ENCODE measurements at places on chromosomes 1 and 21. TPM values are rescaled to one million over a fixed set of nuclear protein-coding genes. Genes with fewer than 3 reads are reported as not detected.

GRCh38 chr1:198937231-198938031 lies 298.6 kb downstream of the PTPRC start:
- H3K27ac ChIP-seq = peak overlapping the region; percentile 94
- peak; percentile 98 for DNase-seq
- peaks cover 7% of the 10 kb centered on the region for H3K36me3 ChIP-seq
- H3K4me3 ChIP-seq = peak overlapping the region; percentile 68
- no peaks in the 10 kb centered on the region for H3K27me3 ChIP-seq

GRCh38 chr1:7582460-7582972 lies 188.6 kb upstream of the VAMP3 start:
- no peaks in the 10 kb centered on the region for H3K4me1 ChIP-seq
- H3K27me3 ChIP-seq = no peaks in the 10 kb centered on the region
- H3K36me3 ChIP-seq = no peaks in the 10 kb centered on the region
- no peak overlapping the region for H3K4me3 ChIP-seq
- no peak overlapping the region for H3K27ac ChIP-seq

DNA sequence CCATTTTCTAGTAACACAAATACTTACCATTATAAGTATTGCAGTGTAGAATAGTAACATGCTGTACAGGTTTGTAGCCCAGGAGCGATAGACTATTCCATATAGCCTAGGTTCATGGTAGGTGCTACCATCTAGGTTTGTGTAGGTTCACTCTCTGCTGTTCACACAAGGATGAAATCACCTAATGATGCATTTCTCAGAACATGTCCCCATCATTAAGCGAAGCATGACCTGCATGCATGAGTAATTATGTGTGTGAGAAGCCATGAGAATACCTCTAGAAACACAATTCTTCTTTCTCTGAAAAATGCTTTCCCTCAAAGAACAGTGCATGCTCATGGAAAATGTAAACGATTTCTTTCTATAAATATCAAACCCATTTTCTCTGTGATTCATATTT lies 69.3 kb downstream of the NR5A2 start:
- DNase-seq = no peak
- no peaks in the 10 kb centered on the region for H3K27me3 ChIP-seq

- no peaks in the 10 kb centered on the region for H3K4me1 ChIP-seq
- no peak within 1 kb of the TSS for H3K27ac ChIP-seq
- H3K4me3 ChIP-seq = no peak within 1 kb of the TSS
- DNase-seq = no peak
- H3K27me3 ChIP-seq = no peaks in the 10 kb centered on the region
Measured at GRCh38 chr1:247415423-247416361, at the start of gene NLRP3. NLRP3 (plus strand) TSS chr1:247416173; CDS start chr1:247418801, 2,628 bp downstream.

DNA sequence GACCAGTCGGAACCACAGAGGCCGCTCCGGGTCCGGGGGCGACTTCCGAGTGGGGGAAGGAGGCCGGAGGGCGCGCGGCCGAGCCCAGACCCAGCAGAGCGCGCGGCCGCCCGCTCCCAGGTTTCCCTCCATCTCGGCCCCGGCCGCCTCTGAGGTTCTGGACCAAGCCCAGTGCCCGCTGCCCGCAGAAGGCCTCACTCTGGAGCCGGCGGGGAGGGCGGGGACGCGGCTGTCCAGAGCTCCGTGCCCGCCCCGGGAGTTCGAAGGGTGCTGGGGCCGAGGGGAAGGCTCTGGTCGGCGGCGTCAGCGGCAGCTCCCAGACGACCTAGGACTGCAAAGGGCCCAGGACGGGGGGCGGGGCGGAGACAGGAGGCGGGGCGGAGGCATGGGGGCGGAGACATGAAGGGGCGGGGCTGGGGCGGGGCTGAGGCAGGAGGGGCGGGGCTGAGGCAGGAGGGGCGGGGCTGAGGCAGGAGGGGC lies 48.0 kb upstream of the SLC19A1 start:
- H3K27ac ChIP-seq = no peak overlapping the region
- DNase-seq = no peak
- no peaks in the 10 kb centered on the region for H3K27me3 ChIP-seq
- H3K4me1 ChIP-seq = no peaks in the 10 kb centered on the region

- no peaks in the 10 kb centered on the region for H3K36me3 ChIP-seq
- no peak overlapping the region for H3K4me3 ChIP-seq
- H3K27me3 ChIP-seq = no peaks in the 10 kb centered on the region
- H3K4me1 ChIP-seq = peaks cover 22% of the 10 kb centered on the region
Measured at GRCh38 chr21:45094412-45094811, 20.0 kb downstream of the ADARB1 start.

DNA sequence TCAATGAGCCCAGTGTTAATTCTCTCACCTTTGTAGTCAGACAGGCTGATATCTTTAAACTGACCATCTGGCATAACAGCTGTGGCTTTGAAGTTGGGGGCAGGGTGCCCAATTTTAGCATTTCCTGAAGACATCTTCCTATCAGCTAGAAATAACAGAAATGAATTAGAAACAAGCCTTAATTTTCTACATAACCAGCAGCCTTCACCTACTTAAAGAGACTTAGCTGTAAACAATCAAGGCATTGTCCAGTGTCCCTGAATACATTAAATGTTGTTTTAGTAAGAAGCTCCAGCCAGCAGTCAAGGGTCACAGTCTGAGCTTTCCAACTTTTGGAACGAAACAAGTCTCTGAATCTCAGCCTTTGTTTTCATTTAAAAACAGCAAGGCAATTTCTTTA lies 2.8 kb downstream of the PRDX1 start:
- no peaks in the 10 kb centered on the region for H3K27me3 ChIP-seq
- peak overlapping the region; percentile 91 for H3K4me3 ChIP-seq
- H3K27ac ChIP-seq = no peak overlapping the region
- peaks cover 47% of the 10 kb centered on the region for H3K36me3 ChIP-seq

DNA sequence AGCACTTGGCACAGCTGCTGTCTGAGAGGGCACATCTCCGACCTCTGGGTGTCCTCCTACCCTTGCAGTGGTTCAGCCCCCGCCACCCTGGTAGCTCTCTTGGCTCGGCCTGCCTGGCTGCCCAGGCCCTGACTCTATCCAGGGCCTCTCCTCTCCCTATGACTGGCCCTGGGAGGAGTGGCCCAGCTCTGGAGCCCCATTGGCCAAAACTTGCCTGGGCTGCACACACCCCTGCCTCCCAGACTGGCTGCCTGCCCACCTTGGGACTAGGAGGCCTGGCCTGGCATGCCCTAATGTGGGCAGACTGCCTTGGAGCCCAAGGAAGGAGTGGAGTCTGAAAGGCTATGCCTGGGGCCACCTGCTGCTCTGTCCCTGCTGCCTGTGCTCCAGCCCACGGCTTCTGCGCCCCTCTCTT lies 33.6 kb downstream of the ACOT11 start:
- DNase-seq = peak; percentile 75
- peak overlapping the region; percentile 82 for H3K27ac ChIP-seq
- no peaks in the 10 kb centered on the region for H3K27me3 ChIP-seq
- H3K4me3 ChIP-seq = no peak overlapping the region
- peaks cover 17% of the 10 kb centered on the region for H3K4me1 ChIP-seq

DNA sequence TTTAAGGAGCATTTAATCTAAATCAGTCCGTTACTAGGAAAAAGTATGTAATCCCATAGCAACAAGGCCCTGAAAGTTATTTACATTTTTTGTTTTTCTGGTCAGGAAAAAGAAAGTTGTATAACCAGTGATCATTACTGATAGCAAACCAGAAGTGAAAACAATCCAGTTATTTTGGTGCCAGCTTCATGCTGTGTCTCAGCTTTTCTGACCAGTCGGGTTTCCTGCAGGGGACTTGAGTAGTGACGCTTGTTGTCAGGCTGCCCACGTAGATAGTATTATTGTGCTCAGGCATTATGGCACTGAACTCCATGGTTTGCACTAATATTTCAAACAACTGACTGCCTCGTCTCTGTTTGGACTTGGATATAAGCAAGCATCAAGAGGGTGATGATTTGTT lies 55.2 kb downstream of the SASS6 start:
- DNase-seq = peak; percentile 64
- H3K27ac ChIP-seq = peak overlapping the region; percentile 37
- H3K4me1 ChIP-seq = peaks cover 31% of the 10 kb centered on the region
- H3K36me3 ChIP-seq = peaks cover 57% of the 10 kb centered on the region

DNA sequence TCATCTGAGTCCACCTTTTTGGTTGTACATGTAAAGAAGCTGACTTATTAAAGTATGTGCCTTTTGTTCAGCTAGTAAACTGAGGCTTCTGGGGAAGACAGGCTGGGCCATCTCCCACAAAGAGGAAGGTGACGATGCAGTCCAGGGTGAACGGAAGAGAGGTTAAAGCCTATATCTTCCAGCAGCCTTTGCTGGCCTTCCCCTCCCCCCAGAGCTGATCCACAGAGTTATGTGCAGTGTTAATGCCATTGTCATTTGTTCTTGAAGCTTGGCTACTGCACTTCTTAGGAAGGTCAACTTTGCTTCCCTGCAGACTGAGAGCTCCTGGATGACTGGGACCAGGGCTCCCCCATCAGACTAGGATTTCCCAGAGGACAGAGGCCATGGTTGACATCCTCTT lies 2.2 kb downstream of the SLC30A2 start:
- H3K4me3 ChIP-seq = no peak overlapping the region
- no peak for DNase-seq
- peaks cover 67% of the 10 kb centered on the region for H3K27me3 ChIP-seq
- no peak overlapping the region for H3K27ac ChIP-seq

- H3K27me3 ChIP-seq = no peaks in the 10 kb centered on the region
- no peak overlapping the region for H3K27ac ChIP-seq
- H3K4me3 ChIP-seq = peak overlapping the region; percentile 36
- no peaks in the 10 kb centered on the region for H3K36me3 ChIP-seq
- no peaks in the 10 kb centered on the region for H3K4me1 ChIP-seq
- DNase-seq = peak; percentile 30
Measured at GRCh38 chr1:156845055-156845952, 13.6 kb downstream of the INSRR start.

DNA sequence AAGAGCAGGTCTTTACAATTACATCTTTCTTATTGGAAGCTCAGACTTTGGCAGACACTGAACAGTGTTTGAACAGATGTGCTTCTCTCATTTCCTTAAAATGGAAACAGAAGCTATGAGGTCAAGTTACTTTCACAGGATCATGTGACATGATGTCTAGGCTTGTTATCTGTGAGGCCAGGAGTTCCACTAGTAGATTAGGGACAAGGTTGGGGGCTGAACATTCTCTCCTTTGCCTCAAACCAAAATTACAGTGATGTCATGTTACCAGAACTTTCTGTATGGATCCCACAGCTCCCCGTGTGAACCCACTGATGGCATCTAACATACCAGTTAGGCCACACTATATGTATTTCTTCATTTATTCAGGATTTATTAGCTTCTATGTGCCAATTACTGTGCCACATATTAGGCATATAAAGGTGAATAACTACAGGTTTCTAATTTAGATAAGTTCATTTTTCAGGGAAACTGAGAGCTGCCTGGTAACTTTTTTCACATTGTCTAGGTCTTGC lies 6.0 kb downstream of the DYNLT5 start:
- no peak overlapping the region for H3K27ac ChIP-seq
- H3K4me3 ChIP-seq = no peak overlapping the region
- H3K36me3 ChIP-seq = no peaks in the 10 kb centered on the region
- no peaks in the 10 kb centered on the region for H3K27me3 ChIP-seq
- peak; percentile 17 for DNase-seq

DNA sequence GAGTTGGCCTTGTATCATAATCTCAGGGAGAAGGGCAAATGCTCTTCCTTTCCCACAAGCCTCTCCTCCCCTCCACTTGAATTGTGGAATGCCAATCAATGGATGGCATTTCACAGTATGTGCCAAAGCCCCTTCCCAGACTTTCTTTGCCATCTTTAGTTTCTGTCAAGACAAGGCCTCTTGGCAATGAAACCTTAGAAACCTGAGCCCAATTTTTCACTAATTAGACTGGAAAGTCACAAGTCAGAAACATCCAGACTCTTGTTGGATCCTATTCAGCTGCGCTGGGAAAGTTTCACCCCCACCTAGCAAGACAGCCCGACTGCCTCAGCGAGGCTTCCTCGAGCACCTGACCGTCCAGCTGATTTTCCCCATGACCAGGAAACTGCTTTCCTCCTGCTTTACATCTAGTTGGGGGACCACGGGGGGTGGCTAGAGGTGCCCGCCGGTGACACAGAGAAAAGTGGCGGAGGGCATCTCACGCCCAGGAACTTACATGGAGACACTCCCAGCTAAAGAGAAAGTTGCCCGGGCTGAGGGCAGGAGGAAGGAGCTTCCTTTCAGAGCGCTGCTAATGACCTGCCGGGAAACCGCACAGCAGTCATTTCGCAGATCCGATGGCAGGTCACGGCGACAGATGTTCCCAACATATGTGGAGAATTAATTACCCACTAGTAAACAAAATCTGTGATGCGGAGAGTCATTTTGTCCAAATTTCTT lies 302.6 kb upstream of the RRP15 start:
- H3K4me3 ChIP-seq = no peak overlapping the region
- H3K4me1 ChIP-seq = no peaks in the 10 kb centered on the region
- H3K27me3 ChIP-seq = no peaks in the 10 kb centered on the region
- no peak for DNase-seq
- H3K27ac ChIP-seq = no peak overlapping the region
- H3K36me3 ChIP-seq = no peaks in the 10 kb centered on the region

- DNase-seq = no peak
- H3K27ac ChIP-seq = no peak overlapping the region
- H3K36me3 ChIP-seq = no peaks in the 10 kb centered on the region
- H3K4me3 ChIP-seq = no peak overlapping the region
Measured at GRCh38 chr21:40563900-40564299, 283.1 kb downstream of the DSCAM start.

- H3K36me3 ChIP-seq = no peaks in the 10 kb centered on the region
- no peak overlapping the region for H3K27ac ChIP-seq
- DNase-seq = peak; percentile 88
- H3K27me3 ChIP-seq = no peaks in the 10 kb centered on the region
- no peak overlapping the region for H3K4me3 ChIP-seq
Measured at GRCh38 chr21:29164323-29164942, 34.0 kb downstream of the MAP3K7CL start.

DNA sequence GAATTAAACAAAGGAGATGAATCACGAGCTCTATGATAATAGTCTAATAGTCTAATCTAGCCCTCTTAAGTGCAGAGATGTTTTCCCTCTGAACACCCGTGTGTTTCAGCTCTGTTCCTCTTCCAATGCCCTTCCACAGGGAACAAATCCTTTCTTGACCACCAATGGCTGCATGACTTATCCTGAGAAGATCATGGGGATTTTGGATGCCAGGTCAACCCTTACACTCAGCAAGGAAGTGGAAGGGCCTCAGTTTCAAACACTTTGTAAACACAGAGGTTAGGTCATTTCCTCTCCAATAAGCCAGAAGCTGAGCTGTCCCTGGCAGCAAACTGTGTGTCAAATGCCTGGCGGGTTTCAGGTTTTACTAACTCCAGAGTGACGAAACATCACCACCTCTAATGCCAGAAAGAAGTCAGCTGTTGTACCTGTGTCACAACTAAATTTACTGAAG lies 200.0 kb downstream of the GABPA start:
- peaks cover 34% of the 10 kb centered on the region for H3K4me1 ChIP-seq
- no peak overlapping the region for H3K27ac ChIP-seq
- no peak overlapping the region for H3K4me3 ChIP-seq
- DNase-seq = no peak

GRCh38 chr1:71093938-71094337 lies 13.1 kb upstream of the ZRANB2 start:
- H3K4me3 ChIP-seq = no peak overlapping the region
- no peak overlapping the region for H3K27ac ChIP-seq
- no peaks in the 10 kb centered on the region for H3K27me3 ChIP-seq

The ABL2 gene
- 23.6 TPM for total RNA-seq

The AIRE gene
- not detected for total RNA-seq

The CD48 gene
- total RNA-seq = not detected

The RIMKLA gene
- total RNA-seq = 0.24 TPM

The FBXO44 gene
- 28.2 TPM for total RNA-seq

The SLAMF9 gene
- total RNA-seq = not detected

The AMY2A gene
- not detected for total RNA-seq

The NUDC gene
- total RNA-seq = 187 TPM

The ZNF648 gene
- not detected for total RNA-seq

The DHDDS gene
- total RNA-seq = 50.7 TPM

The FAM72B gene
- total RNA-seq = 20.4 TPM

The LHX8 gene
- not detected for total RNA-seq

The VASH2 gene
- 4.3 TPM for total RNA-seq
